ENCODE measurements at places on chromosomes 5 and 9. TPM values are rescaled to one million over a fixed set of nuclear protein-coding genes. Genes with fewer than 3 reads are reported as not detected.

The PLCXD3 gene
- total RNA-seq: 0.02 TPM

The CER1 gene
- not detected for total RNA-seq

The ADAMTSL1 gene
- total RNA-seq: 11.7 TPM

The BTNL9 gene
- total RNA-seq: not detected

The WWC1 gene
- total RNA-seq: 8.3 TPM

DNA sequence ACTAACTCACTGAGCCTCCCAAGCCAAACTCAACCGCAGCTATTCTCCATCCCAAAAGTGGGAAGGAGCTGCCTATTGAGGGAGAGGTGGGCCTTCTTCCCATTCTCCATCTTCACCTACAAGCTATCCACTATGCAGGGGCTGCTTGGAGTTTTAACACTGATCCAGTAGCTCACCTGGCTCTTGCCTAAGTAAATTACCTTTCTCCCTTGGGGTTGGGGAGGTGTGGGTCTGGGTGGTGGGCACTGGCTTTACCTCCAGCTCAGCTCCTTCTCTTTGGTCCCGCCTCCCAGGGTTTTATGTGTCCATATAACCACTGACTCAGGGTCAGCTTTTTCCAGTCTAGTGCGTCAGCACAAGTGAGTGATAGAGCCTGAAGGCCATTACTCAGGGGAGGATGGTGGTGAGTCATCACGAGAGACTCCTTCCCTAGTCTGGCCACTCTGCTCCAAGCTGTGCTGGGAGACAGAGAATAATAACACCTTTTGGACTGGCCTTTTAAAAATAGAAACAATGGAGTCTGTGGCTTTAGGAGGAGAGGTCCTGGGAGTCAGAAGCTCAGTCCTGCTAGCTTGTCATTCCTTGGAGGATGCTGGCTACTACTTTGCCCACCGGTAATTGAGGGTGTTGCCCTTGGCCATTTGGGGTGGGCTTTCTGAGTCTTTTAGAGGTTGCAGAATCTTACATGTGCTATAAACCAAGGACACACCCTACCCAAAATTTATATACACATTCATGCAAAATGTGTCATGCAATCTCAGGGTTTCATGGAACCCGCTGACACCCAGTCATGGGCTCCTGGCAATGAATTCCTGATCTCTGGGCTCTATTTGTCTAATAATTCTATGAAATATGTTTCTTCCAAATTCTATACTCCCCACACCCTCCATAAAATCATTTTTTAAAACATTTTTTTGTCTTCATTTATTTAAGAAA lies 35.6 kb upstream of the ATP6V1G1 start:
- peak; percentile 95 for DNase-seq

- no peak for DNase-seq
Observed at GRCh38 chr9:36637491-36638270, 65.0 kb downstream of the MELK start.

DNA sequence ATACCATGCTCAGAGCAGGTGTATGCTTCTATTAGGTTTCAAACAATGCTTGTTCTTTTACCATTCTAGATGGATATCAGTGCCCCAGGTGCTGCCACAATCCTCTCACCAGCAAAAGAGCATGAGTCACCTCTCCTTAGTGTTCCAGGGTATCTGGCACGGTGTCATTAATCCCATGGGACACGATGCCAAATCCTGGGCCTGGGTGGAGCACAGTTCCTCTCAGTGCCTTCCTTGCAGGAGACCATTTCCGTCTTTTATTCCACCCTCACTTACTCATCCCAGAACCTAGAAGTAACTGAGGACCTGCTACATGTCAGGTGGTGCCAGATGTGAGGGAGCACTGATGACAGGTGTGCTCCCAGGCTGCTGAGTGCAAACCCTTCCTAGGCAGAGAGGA lies 1.3 kb upstream of the OR13J1 start:
- no peak for DNase-seq

DNA sequence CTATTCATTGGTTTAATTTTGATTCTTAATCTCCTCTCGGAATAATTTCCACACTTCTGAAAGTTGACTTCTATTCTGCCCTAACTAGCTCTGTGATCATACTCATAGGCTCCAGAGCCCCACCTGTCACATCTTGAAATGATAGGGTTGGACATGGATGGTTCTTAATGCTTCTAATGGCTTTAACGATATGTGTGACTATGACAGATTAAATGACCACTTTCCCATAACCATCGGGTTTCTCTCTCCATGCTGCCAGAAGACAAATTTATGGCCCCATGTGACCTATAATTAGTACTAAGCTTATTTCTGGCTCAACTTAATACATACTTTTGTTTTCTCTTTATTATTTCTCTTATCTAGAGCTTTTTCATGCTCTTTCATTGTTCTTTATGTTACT lies 251.1 kb upstream of the TUT7 start:
- DNase-seq: no peak

DNA sequence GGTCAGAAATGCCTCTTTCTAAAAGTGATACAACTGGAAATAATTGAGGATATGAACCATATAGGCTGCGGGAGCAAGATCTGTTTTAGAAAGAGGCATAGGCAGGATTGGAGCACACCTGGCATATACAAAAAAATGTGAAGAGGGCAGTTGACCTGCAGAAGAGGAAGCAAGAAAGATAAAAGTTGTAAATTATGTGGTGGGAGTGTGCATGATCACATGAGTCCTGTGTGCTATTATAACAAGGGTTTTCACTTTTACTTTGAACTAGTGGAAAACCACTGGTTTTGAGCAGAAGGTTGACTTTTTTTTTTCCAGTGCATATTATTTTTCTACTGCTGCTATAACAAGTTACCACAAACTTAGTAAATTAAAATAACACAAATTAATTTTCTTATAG lies 489.3 kb downstream of the ANXA1 start:
- no peak for DNase-seq

DNA sequence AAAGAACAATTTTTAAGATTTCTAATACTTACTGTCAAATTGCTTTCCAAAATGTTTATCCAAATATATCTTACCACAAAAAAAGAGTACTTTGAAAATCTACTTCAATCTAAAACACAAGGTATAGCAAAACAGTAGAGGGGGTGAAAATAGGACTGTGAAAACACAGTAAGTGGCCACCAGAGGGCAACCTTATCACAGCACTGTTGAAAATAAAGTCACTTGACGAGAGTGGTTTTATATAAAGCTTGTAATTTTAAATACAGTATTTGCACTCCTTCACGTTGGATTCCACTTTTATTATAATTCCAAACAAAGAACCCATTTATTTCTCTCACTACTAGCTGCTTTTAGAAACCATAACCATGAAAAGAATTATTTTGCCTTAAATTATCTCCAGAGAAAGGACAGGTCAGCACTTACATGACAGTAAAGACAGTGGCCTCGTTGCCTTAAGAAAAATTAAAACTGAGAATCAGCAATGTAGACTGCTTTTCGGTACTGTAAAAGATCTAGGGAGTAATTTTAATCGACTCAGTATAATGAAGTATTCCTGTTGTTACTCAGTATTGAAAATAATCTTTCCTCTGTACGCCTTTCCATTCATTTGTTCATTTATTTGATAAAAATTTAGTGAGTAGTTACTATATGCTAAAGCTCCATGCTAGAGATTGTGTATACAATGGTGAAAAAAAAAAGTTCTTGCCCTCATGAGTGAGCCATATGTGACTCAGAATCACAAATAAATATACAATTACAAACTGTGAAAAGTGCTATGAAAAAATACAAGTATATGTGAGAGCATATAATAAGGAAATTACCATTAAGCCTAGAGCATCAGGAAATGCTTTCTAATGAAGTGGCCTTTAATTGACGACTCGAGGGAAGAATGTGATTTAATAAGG lies 40.0 kb upstream of the CDK5RAP2 start:
- peak; percentile 46 for DNase-seq

GRCh38 chr5:82074950-82075349 lies 103.1 kb downstream of the ATG10 start:
- no peak for DNase-seq

GRCh38 chr9:17888066-17888465 lies 309.2 kb downstream of the SH3GL2 start:
- DNase-seq: no peak

All from H4 (cell line).